SHP77 (cell line): ENCODE measurements at places on chromosomes 12 and 14.
A peak's percentile ranks its signal among the peaks of the same experiment; 100 is the strongest.

DNA sequence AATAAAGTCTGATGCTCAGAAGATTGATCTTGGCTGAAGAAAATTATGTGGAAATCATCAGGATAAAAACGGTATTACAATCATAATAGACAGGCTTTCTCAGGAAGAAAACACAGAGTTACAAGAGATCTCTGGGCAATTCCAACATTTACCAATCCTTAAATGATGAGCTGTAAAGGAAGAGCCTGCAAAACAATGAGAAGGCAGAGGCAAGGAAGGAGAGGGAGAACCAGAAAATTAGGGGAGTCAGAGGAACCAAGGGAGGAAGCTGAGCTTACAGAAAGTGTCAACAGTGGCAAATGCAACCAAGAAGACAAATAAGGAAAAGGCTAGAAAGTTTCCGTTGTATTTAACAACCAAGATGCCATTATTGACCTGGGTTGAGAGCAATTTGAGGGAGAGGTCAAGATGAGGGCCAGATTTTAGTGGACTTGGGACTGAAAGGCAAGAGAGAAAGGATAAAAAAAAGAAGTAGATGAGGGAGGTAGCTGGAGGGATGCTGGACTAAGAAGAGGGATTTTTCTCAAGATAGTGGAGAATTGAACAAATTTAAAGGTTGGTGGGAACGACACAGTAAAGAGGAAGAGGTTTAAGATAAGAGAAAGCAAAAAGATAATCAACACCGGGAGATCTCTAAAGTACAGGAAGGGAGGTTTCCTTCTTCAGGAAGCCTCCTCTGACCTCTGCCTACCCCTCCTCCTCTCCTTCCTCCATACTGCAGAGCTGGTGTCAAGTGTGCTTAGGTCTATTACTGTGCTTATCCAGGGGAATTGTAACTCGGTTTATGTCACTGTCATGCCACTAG is 116.9 kb downstream of the DUSP6 start:
- no peak for DNase-seq

DNA sequence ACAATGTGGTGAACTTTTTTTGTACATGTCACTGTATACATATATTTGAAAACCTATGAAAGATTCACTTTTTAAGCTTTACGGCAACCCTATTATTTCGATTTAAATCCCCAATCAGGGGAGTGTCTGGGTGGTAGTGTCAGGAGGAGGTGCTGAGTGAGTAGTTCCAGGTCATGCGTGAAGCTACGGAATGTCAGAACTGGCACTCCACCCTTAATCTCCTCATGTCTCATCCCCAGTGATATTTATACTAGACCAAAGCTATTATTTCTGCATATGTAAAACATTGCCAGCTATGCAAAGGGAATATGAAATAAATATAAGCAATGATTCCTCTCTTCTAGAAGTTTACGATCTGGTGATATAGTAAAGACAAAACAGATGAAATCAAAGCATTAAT is 12.3 kb downstream of the NR1H4 start:
- DNase-seq = no peak

DNA sequence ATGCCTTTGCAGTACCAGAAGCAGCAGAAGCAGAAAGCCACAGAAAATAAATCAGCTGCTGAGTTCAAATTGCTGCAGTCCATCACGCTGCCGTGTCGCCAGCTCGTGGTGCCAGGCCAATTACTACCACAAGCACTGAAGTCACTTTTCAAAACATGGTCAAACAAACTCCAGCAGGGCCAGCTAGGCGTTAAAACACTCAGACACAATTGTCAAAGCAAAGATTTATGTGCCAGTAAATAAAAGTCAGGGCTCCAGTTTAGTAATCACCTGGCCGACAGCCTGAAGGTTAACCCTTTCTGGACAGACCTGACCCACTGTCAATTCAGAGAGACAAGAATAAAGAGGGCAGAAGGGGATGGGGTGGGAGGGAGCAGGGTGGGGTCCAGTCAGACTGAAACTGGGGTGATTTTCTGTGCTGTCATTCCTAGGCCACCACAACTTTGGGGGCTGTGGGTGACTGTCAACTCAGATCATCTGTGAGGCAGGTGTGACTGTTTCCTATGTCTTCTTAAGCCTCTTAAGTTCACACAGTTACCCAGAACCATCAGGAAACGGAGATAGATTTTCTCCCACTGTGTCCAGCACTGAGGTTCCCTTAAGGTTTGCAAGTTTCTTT is 109.8 kb upstream of the FUT8 start:
- peak; percentile 73 for DNase-seq

DNA sequence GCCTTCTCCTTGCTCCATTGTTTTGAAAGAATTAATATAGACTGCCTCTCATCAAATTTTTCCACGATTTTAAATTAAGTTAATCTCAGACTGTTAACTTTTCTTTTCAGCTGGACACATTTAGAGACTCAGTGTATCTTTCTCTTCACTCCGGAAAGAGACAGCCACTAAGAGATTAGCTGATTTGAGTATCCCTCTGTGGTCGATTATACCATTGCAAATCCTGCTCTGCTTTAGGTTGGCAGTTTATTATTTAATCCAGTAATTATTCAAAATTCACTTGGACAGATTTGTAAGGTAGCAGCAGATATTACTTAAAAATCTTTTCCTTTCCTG is 588 bp upstream of the TWF1 start:
- DNase-seq = no peak

- DNase-seq = peak; percentile 55
Observed at GRCh38 chr14:77151245-77151644, 9.7 kb upstream of the ZDHHC22 start.

DNA sequence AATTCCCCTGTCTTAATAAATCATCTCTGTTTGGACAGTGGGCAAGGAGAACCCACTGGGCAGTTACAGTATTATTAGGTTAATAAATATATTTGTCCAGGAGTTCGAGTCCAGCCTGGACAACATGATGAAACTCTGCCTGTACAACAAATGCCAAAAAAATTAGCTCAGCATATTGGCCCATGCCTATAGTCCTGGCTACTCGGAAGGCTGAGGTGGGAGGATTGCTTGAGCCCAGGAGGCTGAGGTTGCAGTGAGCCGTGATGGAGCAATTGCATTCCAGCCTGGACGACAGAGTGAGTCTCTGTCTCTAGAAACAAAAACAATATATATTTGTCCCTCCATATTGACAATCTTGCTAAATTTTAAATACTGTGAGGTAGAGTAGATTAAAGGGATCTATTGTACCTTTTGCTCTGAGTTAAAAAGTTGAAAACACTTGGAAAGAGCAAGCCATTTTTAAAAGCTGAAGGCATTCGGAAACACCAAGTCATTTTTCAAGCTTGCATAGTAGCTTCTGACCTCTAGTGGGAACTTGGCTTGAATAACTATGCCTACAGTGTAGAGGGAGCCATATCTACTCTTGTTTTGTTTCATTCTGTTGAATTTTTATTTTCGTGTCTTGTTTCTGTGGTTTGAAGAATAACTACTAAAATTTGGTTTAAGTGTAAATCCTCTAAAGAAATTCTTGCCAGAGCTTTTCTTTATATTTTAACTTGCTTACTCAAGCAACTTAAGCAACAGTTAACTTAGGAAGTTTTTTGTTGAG is 14.6 kb upstream of the EEA1 start:
- no peak for DNase-seq

DNA sequence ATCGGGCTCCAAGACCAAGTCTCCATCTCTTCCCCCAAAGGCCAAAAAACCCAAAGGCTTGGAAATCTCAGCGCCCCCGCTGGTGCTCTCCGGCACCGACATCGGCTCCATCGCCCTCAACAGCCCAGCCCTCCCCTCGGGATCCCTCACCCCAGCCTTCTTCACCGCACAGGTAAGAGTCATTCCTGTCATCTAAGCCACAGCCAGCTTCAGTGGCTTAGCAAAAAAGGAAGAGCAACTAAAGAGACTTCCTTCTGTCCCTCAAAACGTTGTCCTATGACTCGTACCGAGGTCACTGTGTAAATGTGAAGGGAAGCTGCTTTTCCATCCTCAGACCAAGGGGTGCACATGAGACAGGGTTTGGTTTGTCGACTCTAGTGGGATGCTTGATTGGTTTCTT is 53.4 kb downstream of the ELK3 start:
- DNase-seq = no peak

- DNase-seq = no peak
Observed at GRCh38 chr12:86170051-86170450, 86.1 kb downstream of the MGAT4C start.

DNA sequence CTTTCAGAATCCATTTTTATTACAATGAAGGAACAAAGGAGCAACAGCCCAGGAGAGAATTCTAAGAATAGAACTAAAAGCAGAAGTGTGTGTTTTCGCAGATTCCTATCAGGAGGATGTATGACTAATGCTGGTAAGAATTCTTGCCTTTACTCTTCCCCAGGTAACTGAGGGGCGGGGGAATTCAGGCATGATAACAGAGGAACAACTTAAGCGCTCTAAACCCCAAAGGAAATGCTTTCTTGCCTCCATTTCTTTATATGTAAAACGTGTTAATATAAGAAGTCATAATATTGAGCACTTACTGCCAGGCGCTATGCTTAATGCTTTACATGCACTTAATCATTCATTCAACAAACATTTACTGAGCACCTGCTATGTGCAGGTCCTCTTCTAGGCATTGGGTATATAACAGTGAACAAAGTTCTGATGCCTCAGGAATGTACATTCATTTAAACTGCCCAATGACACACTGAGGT is 4.5 kb downstream of the HCAR1 start:
- DNase-seq = no peak

- DNase-seq = no peak
Observed at GRCh38 chr14:104647467-104648043, 41.9 kb upstream of the INF2 start.

- DNase-seq = peak; percentile 63
Observed at GRCh38 chr12:122471324-122472226, 29.2 kb downstream of the ZCCHC8 start.

DNA sequence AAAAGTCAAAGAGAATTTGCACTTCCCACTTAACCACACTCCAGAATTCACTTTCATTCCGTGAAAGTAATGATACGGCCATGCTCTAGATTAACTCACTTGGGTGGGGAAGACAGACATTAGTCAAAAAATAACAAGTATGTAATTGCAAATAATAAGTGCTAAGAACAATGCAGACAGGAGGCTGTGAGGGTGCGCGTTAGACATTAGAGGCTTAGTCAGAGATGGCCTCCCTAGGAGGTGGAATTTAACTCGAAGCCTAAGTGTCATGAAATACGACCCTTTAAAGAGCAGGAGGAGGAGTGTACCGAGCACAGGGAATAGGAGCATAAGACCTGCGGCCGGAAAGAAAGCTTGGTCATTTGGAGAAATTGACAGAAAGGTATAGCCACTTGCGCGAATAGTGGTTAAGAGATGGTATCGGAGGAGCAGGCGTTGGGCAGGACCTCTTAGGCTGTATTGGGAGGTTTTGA is 628 bp downstream of the SNRPF start:
- no peak for DNase-seq

DNA sequence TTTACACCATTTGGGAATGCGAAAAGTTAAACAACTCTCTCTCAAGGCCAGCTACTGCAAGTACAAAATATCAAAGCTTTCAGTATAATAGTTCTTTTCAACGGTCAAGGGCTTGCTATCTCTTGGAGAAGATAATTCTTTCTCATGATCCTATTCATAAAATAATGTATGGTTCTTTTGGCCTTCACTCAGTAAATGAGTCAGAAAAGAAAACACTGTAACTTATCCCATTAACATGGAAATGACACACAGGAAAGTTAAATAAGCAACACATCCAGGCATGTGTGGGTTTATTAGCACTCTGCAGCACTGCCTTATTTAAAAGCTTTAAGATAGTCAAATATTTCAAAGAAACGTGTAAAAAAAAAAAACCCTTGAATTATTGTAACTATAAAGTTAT is 36.9 kb downstream of the ZFC3H1 start:
- no peak for DNase-seq

DNA sequence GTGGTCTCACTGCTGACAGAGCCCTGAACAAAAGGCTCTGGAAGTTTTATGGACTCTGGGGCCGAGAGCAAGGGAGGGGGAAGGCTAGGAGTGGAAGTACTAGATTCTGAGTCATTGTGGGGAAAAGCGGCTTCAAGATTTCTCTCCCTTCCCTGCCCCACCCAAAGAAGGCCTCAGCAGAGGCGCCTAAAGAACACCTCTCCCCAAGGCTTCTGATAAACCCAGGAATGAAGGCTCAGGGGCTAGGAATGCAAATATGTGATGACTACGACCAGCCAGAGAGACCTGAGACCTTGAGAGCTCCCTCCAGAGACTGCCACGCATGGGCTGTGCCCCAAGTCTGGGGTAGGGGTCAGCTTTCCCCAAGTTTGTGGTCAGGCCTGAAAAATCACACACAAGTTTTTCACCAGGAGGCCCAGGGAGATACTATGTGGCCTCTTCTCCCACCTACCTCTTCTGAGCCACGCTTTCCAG is 130.7 kb upstream of the HIF1A start:
- no peak for DNase-seq

DNA sequence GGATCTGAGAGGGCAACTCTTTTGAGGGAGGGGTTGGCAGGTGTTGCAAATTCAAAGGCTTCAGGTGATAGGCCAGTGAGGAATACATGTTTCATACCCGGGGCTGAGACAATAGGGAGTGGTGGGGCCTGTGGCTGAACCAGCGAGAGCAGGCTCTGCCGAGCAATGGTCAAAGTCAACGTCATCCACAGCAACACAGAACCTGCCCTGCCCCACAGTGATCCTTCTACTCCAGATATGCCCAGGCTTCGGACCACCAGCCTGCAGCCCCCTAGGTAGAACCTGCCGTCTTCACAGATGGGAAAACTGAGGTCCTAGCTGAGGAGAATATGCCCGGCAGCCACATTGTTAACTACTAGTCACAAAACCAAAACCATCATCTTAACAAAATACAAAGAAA is 4.1 kb downstream of the SERPINA1 start:
- no peak for DNase-seq

GRCh38 chr12:116613256-116613655 is 54.1 kb downstream of the MAP1LC3B2 start:
- no peak for DNase-seq

DNA sequence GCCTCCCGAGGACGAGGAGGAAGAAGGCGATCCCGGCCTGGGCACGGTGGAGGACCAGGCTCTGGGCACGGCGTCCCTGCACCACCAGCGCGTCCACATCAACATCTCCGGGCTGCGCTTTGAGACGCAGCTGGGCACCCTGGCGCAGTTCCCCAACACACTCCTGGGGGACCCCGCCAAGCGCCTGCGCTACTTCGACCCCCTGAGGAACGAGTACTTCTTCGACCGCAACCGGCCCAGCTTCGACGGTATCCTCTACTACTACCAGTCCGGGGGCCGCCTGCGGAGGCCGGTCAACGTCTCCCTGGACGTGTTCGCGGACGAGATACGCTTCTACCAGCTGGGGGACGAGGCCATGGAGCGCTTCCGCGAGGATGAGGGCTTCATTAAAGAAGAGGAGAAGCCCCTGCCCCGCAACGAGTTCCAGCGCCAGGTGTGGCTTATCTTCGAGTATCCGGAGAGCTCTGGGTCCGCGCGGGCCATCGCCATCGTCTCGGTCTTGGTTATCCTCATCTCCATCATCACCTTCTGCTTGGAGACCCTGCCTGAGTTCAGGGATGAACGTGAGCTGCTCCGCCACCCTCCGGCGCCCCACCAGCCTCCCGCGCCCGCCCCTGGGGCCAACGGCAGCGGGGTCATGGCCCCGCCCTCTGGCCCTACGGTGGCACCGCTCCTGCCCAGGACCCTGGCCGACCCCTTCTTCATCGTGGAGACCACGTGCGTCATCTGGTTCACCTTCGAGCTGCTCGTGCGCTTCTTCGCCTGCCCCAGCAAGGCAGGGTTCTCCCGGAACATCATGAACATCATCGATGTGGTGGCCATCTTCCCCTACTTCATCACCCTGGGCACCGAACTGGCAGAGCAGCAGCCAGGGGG is 979 bp downstream of the KCNA5 start:
- no peak for DNase-seq
